ENCODE measurements at places on chromosomes 3 and 15.

DNA sequence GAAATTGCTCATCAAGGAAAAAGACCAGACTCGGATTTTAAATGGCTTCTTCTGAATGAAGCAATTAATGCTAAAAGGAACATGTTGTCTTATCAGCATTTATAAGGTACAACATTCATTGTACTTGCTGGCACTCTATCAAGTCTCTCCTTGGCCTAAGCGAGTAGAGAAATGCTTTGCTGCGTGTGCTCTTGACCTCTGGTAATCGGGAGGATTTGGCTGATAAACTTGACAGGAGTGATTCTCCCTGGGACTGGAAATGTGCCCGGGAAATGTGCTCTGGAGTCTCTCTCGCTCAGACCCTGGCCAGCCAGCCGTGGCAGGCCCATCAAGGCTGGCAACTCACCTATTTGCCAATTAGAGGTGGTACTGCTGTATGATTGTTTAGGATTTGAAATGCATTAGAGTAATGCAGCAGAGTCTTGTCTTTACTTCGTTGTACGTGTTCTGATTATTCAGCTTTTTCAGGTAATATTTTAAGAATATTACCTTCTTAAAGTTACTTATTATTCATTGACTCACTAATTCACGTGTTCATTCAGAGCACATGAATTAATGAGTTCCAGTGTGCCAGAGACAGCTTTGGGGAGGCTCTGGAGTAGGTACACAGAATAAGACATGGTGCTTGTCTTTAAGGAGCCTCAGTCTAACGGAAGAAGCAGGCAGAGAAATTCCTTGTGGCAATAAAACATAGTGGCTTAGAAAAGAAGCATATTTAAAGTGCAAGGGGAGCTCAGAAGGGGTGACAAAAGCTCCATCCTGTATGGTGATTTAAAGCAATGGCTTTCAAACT, 48.0 kb upstream of the TPRG1 start:
- DNase-seq: no peak

- no peak for DNase-seq
Observed at GRCh38 chr3:81743096-81744025, 18.1 kb downstream of the GBE1 start.

- DNase-seq: no peak
Observed at GRCh38 chr15:83153288-83153687, 45.8 kb downstream of the TM6SF1 start.

DNA sequence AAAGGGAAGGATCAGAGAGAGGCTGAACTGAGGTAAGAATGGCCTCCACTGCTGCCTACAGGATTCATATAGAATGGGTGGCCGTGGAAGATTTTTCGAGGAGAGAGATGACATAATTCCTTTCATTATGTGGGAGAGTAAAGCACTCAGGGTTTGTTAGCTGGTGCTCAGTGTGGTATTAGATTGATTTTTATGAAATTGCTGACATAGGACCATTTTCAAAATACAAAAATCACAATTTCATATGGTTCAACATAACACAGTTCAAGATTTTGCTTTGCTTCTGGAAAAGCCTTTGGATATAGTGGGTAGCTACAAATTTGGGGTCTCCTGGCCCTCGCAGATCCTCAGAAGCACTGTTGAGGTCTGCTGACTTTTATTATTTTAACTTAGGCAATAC, 95.4 kb downstream of the KCNAB1 start:
- DNase-seq: no peak

GRCh38 chr15:70132571-70132970, 34.9 kb upstream of the TLE3 start:
- no peak for DNase-seq

DNA sequence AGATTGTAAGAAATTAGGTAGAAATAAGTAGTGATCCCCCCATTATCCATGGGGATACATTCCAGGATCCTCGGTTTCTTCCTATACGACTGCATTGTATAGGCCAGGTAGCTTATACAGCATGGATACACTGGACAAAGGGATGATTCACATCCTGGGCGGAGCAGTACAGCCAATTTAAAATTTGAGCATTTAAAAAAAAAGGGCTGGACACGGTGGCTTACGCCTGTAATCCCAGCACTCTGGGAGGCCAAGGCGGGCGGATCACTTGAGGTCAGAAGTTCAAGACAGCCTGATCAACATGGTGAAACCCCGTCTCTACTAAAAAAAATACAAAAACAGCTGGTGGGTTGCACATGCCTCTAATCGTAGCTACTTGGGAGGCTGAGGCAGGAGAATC, 976 bp upstream of the ARGFX start:
- DNase-seq: no peak

- no peak for DNase-seq
Observed at GRCh38 chr3:159045279-159045885, 243.5 kb downstream of the MFSD1 start.

GRCh38 chr15:58330741-58331559, 100.8 kb upstream of the LIPC start:
- no peak for DNase-seq

DNA sequence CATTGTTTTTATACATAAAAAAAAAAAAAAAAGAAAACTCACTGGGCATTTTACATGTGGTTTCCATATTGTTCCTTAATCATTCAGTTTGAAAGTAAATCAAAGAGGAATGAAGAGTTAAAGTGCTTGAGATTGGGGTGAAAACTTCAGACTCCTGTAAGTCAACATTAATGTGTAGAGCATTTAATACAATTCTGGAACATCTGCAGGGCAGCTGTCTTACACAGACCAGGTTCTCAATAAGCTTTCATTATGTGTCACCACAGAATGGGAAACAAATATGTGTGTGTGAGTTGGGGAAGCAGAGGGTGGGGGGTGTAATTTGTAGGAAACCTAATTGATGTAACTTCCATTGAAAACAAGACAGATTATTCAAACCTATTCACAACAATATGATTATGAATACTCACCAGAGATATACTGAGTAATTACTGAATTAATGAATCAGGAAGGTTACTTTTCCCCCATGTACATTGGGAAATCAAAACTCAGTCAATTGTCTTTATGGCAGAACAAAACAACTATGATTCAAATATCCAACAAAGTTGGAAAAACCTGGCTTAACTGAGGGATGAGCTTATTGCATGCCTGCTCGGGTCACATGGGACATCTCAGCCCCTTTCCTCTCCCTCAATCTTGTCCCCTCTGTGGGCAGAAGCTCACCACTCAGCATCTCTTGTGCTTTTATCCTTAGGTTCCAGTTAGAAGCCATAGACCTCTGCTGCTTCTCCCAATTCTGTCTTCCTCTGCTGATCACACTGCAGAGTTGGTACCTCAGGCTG, 281.2 kb upstream of the THBS1 start:
- no peak for DNase-seq

Measured in hindlimb muscle (tissue), 1 donor.